ENCODE measurements at places on chromosomes 11 and 22.
A peak's percentile ranks its signal among the peaks of the same experiment; 100 is the strongest.

GRCh38 chr22:20605328-20605727 lies 97.9 kb downstream of the MED15 start:
- no peak for DNase-seq

GRCh38 chr11:24567380-24567779 lies 70.5 kb downstream of the LUZP2 start:
- no peak for DNase-seq

DNA sequence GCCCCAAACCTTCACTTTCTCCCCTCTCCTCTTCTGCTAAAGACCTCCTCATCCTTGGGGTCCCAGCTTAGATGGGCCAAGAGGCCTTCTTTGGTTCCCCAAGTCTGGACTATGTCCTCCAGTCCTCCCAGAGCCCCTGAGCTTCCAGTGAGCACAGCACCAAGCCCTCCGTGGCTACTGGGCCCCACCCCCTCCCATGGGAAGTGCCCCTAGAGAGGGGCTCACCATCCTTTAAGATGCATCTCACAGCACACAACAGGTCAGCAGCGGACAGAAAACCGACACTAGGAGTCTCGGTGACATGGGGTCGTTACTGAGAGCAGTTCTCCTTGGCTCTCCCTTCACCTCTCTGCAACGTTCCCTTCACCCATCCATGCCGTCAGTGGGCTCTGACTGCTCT lies 2.7 kb downstream of the LRRC32 start:
- DNase-seq, result no peak

DNA sequence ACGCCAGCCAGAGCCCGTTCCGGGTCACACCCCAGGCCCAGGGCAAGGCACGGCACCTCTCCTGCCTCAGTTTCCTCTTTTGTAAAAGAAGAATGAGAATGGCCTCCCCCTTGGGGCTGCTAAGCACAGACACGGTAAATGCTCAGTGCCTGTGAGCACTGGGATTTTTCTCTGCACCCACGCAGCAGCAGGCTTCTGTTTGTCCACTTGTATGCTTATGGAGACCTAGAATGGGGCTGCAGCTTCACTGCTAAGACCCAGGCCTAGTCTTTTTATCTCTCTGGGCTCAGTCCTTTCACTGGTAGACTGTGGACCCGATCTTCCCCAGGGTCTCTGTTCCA lies 1327.9 kb downstream of the TBC1D22A start:
- DNase-seq, result no peak

- DNase-seq, result no peak
These were observed 26.0 kb downstream of the POU2AF1 start for GRCh38 chr11:111352935-111353710.

- DNase-seq, result no peak
These were observed 231.5 kb downstream of the MIAT start for GRCh38 chr22:26888887-26889286.

GRCh38 chr11:131671734-131672133 lies 301.3 kb downstream of the NTM start:
- peak; percentile 64 for DNase-seq

- DNase-seq, result no peak
These were observed 26.3 kb upstream of the CCDC90B start for GRCh38 chr11:83312430-83312829.

DNA sequence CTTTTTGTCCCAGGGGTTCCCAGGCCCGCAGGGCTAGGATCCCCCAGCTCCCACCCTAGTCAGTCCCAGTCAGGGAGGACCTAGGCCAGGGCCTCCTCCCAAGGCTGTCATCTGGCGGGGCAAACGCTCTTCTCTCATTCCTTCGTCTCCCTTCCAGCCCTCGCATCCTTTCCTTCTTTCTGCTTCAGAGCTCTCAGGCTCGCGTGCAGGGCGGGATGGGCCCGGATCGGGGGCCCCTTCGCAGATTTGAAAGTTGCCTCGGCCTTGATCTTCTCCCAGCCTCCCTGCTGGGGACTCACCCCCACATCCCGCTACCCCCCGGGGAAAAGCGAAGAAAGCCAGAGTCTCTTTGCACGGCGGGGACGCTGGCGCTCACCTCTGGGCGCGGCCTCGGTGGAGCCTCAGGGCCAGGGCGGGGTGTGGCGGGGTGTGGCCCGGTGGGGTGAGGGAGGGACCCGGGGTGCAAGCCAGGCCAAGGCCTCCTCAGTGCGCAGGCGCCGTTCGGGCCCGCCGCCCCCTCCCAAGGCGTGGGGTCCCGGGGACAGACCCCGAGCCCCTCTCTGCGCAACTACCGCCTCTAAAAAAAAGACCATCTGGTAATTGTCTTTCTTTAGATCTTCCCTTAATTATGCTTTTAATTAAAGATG lies 14.8 kb upstream of the PAX6 start:
- DNase-seq, result peak; percentile 56

- no peak for DNase-seq
These were observed 36.6 kb upstream of the NNMT start for GRCh38 chr11:114259551-114259983.

DNA sequence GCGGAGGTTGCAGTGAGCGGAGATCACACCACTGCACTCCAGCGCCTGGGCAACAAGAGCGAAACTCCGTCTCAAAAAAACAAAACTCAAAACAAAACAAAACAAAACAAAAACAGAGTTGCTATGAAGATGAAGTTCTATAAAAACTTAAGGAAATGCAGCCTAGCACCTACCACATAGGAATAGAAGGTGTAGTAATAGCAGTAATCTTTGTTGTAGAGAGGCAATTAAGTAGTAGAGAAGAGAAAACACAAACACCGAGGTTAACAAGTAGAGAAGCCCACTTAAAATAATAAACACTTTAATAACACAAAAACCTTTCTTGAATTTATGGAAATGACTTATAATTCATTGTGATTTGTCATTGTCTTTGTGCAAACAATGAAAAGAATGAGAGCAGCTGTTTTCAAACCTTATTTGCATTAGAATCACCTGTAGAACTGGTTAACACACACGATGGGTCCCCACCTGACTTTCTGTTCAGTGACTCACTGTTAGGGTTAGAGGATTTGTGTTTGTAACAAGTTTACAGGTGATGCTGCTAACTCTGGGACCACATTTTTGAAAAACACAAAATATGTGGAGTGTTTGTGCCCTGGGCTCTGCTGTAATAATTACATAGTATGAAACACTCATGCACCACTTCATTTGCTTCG lies 43.1 kb downstream of the TYR start:
- no peak for DNase-seq

DNA sequence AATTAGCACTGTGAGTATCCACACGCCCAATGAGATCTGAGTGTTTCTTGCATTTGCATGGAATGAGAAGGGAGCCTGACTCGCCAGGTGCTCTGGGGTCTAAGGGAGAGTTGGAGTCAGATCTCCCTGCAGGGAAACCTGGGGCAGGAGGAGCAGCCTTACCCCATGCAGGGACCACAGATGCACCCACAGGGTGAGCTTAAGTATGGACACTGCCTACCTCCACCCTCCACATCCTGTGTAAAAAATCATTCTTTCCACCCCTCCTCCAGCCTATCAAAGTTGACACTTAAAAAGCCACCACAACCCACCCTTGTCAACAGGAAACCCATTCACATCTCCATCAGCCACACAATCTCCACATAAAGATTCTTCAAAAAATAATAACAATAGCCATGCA lies 67.0 kb upstream of the IGLL5 start:
- no peak for DNase-seq

DNA sequence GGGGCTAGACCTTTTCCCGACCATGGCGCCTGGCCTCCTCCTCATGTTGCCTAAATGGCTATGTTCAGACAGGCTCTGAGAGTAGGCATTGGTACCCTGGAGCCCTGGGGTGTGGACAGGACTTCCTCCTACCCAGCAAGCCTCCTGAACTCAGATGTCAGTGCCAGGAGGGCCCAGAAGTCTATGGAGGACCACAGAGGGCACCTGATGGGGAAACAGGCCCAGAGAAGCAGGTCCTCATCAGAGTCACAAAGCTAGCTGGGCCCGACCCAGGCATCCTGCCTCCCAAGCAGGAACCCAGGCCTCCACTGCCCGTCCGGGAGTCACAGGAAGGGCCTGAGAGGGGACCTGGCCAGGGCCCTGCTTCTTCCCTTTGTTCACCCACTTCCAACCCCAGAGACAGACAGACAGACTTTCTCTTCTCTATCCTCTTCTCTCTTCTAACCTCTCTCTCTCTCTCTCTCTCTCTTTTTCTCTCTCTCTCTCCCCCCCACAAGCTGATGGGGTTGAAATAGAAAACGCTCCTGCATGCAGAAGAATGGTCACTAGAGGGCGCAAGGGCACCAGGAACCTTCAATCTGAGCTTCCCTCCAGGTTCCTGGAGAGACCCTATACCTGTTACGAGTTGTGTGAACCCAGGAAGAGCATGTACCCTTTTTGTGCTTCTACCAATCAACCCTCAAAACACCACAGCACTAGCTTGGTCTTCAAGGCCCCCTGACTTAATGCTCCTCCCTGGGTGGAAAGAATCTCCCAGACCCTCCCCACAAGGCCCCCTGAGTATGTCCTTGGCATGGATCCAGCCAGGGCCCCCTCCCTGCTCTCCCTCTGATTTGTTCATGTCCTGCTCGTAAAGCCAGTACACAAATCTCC lies 27.1 kb downstream of the ARAP1 start:
- DNase-seq, result peak; percentile 89

- DNase-seq, result no peak
These were observed 82.9 kb downstream of the KCNQ1 start for GRCh38 chr11:2527621-2528291.

- no peak for DNase-seq
These were observed 101.2 kb upstream of the CTSC start for GRCh38 chr11:88438721-88439120.

DNA sequence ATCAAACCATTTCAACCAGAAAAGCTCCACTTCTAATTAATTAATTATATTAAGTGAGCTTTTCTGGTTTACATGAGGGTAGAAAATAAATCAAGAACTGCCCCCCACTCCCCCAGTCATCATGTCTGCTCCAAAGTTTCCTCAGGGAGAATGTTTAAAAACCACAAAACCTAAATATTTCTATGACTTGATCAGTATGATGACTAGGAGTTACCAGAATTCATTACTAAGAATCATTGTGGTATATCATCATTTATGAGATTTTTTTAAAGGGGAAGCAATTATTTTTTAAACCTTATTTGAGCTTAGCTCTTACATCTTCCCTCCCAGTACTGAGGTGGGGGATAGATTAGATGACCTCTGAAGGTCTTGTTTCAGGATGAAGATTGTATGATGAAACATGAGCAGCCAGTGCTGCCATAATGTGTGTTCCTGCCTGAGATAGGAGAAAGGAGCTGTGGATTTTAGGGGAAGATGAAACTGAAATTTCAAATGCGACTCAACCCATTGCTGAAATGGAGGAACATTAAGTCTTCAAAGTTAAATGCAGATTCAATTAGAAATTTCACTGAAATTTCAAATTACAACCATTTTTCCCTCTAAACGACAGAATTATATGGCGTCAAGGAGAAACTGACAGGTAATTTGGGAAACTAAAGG lies 401.3 kb upstream of the CADM1 start:
- no peak for DNase-seq

Data from neural progenitor cell (in vitro differentiated cells).